ENCODE measurements at places on chromosomes 4 and X.
A peak's percentile ranks its signal among the peaks of the same experiment; 100 is the strongest.

- DNase-seq, result no peak
Observed at GRCh38 chrX:103356130-103356798, at the start of gene TCEAL9. Gene TCEAL9, plus strand, starts transcription at chrX:103356506. Its CDS starts 1,179 bp downstream, at chrX:103357685.

- no peak for DNase-seq
Observed at GRCh38 chr4:152936446-152937335, 568 bp downstream of the FHDC1 start.

DNA sequence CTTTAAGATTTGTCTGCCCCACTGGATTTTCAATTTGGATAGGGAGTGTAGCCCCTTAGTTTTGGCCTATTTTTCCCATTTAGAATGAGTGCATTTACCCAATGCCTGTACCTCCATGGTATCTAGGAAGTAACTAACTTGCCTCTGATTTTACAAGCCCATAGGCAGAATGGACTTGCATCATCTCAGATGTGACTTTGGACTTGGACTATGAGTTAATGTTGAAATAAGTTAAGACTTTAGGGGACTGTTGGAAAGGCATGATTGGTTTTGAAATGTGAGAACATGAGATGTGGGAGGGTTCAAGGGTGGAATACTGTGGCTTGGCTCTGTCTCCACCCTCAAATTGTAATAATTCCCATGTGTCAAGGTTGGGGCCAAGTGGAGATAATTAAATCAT, 2480.2 kb downstream of the PCDH7 start:
- no peak for DNase-seq

- no peak for DNase-seq
Observed at GRCh38 chrX:38881727-38882126, 80.5 kb downstream of the MID1IP1 start.

DNA sequence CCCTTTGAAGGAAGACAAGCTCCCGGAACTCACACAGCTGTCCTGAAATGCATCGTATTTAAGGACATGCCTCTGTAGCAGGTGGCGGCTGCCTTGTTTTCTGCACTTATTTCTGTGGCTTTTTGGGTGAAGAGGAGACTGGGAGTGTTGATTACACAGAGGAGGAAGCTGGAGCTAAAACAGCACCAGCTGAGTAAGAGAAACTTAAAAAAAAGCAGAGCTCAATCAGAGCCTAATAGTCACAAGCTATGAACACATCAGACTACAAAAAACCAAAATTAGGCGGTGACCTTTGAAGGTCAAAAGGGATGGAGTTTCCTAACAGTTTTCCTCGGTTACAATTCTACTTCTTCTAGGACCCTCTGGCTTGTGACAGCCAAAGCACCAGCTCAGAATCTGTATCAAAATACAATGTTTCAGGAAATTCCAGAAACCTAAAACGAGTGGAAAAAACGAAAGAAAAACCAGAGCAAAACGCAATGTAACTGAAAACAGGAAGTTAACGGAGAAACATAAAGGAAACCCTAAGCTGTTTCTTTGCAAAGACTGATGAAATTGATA, 13.5 kb downstream of the PRKX start:
- DNase-seq, result no peak

- DNase-seq, result peak; percentile 81
Observed at GRCh38 chr4:165440415-165441158, 61.8 kb downstream of the CPE start.

DNA sequence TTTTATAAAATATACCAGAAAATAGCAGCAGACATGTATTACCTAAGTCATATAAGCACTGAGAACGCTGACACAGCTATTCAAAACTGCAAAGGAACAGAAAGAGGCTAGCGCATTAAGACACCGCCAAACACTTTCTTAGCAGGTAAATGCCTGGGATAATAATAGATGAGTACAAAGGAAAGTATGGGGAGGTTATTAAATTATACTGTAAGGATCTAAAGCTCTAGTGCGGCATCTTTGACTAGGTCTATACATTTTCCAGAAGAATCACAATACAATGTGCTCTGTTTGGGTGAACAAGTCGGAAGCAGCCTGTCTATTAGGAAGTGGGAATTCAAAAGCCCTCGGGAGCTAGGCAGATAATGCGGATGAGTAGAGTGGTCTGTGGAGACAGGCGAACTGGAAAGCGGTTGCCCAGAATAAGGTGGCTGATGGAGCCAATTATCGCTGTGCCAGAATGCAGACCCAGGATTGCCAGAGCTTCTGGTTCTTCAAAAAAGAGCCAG, 443.6 kb upstream of the TENM3 start:
- DNase-seq, result no peak

- DNase-seq, result no peak
Observed at GRCh38 chr4:13547485-13548041, 3.3 kb upstream of the NKX3-2 start.

DNA sequence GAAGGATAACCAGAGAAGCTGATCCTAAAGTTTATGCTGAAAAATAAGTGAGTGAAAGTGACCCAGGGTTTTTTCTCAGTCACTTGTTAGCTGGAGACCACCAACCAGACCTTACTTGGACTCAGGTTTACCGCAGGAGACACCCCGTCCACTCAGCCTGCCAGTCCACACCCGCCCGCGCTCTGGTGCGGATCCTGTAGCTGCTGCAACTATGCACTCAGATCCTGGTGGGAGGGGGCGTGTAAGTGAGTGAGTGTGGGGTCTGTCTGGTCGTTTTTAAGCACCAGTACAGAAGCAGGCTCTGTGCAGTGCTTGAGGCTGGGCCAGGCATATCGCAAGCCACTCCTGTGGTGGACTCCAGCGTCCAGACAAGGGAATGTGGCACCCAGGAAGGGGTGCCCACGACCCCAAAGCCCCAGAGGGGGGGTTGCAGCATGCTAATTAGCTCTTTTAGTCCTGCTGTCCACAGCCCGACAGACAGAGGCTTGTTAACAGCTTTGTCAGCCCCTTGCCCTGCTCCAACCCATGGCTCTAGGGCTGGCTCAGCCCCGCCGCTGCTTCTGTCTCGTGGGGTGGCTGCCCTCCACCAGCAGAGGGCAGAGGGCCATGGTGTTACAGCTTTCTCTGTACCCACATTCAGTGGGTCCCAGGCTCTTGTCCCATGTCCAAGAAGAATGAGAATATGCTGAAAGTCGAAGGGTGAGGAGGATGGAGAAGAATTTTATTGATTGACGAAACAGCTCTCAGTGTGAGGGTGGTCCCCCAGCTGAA, 40.4 kb upstream of the PPP1R2C start:
- DNase-seq, result no peak

DNA sequence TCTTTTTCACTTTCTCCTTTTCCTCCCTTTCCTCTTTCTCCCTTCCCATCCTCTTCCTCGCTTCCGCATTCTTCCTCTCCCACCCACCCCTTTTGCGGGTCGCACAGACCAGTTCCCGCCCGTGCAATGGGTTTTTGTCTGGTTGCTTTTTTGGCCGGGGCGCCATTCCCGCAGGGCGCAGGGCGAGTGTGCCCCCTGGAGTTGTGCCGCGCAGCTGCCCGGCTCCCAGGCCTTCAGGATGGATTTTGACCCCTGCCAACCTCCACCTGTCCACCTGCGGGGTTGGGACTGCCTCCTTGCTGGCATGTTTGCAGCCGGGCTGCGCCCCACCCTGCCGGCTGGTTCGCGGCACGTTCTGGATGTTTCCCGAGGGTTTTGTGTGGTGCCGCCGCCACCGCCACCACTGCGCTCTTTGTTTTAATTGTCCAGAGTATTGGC, 578 bp upstream of the SEL1L3 start:
- no peak for DNase-seq

DNA sequence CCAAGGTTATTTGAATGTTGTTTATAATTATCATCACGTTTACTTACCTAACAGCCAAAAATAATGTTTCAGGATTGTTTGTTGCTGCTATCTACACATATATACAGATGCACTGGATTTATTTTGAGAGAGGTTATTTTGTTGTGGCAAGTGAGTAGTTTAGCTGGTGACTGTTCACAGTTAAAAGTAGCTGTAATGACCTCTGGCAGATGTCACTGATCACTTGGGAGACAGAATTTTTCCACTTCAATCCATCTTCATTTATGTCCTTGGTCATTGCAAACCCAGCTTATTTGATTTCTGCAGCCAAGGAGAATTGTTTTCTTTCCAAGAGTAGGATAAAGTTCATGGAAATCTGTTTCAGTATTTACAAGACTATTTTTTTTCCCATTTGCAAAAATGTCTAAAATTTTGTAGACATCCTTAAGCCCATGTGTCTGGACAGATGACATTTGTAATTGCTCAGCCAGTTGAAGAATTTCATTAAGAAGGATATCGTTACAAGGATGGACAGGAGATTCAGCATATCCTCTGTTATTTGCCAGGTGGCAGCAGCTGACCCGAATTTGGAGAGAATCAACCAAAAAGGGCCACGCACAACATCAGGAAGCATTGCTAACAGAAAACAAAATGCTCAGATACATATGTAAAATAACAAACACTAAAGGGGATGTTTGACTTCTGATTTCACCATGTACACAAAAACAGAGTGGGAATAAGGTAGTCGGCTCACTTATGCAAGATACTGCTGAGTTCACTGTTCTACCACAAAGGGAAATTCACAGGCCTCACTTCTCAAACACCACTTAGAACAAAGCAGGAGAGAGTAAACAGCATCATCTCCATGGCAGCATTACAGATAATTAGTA, 64.5 kb downstream of the GPRIN3 start:
- no peak for DNase-seq

- DNase-seq, result no peak
Observed at GRCh38 chr4:17090063-17090462, 191.6 kb upstream of the LDB2 start.

- no peak for DNase-seq
Observed at GRCh38 chrX:107672955-107673378, 44.7 kb downstream of the PRPS1 start.

DNA sequence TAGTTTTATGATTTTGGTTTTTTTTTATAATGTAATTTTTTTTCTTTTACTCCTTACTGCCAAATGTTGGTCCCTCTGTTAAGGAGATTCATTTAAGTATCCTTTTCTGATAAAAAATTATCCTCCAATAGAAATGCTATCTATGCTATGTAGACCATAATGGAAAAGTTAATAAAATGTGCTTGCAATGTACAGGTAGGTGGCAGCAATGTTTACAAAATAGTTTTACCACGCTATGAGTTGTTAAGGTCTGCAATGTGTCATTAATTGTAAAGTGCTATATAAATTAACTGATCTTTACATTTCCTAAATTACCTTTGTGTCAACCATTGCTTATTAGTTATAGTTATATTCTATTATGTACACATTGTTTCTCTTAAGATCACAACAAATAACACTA, 3.8 kb upstream of the CENPC start:
- DNase-seq, result no peak

GRCh38 chr4:6472387-6473263, at the start of gene PPP2R2C:
Gene PPP2R2C, minus strand, starts transcription at chr4:6472614. Its CDS starts 385 bp downstream, at chr4:6472229.
- no peak for DNase-seq

DNA sequence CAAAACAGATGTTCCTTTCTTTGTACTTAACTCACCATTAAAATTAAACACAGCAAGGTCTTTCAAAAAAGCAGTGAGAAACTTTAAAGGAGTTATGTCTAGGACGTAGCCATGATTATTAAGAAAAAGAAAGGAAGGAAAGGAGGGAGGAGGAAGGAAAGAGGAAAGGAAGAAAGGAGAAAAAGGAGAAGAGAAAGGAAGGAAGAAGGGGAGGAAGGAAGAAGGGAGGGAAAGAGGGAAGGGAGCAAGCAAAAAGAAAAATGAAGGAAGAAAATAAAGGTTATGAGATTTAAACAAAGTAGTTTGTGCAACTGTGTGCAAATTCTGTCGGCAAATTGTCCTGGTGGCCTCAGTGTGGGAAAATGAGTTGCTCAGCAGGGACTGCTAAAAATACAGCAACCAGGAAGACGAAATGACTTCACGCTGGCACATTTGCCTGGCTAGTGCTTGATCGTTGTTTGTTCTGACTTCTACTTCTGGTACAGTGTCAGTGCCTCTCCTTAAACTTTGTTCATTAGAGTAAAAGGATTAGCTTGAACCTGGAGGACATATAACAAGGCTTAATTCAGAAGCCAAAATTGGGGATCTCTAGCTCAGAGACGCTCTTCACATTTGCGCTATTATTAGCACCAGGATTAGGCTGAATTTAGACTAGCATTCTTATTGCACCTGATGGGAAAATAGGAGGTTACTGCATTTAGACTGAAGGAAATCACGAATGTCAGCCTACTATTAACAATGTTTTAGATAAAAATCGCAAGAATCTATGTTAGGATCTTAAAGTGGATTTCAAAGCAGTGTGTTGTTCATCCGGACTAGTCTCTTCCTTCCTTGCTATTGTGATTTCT, 81.2 kb downstream of the DCK start:
- peak; percentile 13 for DNase-seq

- no peak for DNase-seq
Observed at GRCh38 chr4:2583517-2583916, 47.1 kb downstream of the FAM193A start.

DNA sequence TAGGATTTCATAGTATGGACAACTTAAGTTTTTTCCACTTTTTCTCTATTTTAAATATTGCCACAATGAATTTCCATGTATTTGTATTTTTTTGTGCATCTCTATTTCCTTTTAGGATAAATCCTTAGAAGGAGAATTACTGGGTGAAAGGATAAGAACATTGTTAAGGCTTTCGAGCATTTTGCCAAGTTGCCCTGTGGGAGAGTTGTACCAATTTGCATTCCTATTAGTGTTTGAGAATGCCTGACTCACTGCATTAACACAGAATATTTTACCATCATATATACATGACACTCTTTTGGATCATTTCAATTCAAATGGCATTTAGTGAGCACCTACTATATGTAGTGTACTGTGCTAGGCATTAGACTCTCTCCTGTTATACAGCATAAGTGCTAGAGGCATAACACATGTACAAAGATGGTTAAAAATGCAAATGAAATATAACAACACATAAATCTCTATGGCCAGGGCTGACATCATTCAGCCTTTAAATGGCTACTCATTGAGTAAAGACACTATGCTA, 57.0 kb downstream of the PLAC1 start:
- DNase-seq, result no peak

- DNase-seq, result no peak
Observed at GRCh38 chrX:115173181-115173580, 16.0 kb upstream of the RBMXL3 start.

- DNase-seq, result no peak
Observed at GRCh38 chr4:52939325-52939724, 77.2 kb downstream of the RASL11B start.
